ENCODE measurements at places on chromosomes 2 and 18.

GRCh38 chr2:181554061-181554830 lies 97.1 kb downstream of the ITGA4 start:
- no peak for DNase-seq

GRCh38 chr2:154280543-154280942 lies 408.8 kb downstream of the GALNT13 start:
- no peak for DNase-seq

DNA sequence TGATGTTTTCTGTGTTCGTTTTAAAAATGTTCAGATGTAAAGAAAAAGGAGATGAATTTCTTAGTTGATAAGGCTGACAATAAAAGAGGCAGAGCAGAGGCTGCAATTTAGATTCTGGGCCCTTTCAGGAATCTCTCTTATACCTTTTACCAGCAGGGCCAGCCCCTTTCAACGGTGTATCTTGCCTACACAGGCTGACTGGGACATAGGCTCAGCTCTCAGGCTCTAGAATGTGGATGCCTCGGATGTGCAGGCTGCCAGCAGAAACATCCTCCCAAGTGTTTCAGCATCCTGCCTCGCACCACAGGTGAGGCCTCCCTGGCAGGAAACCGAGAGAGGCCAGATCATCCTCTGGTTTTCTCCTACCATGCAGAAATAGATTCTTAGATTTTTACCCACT lies 3.4 kb downstream of the C2orf80 start:
- DNase-seq = no peak

- no peak for DNase-seq
Observed at GRCh38 chr2:138504546-138505235, 3.1 kb downstream of the SPOPL start.

GRCh38 chr2:186912979-186913378 lies 64.0 kb upstream of the ZSWIM2 start:
- DNase-seq = no peak

DNA sequence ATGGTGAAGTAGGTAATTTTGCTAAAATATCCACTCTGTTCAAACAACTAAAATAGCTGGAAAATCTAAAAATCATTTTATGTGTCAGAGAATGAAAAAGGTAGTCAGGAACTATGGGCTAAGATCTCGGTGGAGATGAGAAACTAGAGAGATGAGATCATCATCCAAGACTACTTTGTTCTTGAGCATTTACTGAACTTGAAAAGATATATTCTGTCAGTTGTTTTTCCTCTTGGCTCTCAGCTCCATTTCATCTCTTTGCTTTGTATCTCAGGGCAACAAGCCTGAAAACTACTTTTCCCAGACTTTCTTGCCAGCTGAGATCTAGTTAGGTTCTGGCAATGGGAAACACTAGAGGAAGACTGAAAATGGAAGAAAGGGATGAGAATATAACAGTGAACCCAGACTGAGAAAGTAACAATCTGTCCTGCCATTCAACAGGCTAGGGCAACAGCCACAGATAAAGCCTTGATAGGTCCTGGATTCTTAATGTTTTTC lies 346.2 kb upstream of the MEX3C start:
- DNase-seq = no peak

DNA sequence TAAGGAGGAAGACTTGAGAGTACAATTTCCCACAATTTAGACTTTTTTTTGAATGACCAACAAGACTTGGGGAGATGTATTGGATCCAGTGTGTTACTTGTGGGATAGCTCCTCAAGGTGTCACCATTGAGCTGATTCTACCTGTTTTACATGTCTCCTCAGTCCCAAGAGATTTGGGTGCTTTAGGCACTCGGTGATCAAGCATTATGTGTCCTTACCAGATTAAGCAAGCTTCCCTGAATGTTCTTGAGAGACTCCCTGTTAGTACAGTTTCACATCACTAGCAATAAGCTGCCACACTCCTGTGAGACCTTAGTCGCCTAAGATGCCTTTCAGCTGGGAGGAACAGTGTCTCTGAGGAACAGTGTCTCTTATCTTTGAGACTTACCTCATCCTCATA lies 384.3 kb upstream of the SYT4 start:
- DNase-seq = peak; percentile 3

- DNase-seq = no peak
Observed at GRCh38 chr2:95388091-95388692, 14.3 kb upstream of the FAHD2A start.
